ENCODE measurements at places on chromosomes 3 and 15.

- no peak for DNase-seq
These were observed 146.7 kb downstream of the FBN1 start for GRCh38 chr15:48498828-48499227.

DNA sequence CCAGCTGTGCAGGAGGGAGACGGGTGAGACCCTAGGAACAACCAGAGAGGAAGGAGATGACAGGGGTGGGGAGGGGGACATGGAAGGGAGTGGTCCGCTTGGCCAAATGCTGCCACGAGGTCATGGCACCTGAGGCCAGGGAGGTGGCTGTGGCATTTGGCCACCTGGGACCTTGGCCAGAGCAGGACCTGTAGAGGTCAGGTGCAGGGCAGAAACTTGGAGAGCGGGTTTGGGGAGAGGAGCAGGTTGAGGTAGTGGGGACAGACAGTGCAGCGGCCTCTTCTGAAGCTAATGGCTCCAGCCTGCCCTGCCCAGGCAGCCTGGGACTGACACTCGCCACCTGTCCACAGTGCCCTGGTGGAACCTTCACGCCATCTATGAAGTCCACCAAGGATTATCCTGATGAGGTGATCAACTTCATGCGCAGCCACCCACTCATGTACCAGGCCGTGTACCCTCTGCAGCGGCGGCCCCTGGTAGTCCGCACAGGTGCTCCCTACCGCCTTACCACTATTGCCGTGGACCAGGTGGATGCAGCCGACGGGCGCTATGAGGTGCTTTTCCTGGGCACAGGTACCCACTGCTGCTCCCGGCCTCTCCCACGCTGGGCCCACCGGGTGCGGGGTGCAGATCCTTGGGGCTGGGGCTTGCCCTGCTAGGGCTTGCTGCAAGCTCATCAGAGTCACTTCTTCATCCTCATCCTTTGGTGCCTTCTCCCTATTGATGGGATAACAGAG is 7.0 kb upstream of the GNAT1 start:
- no peak for DNase-seq

GRCh38 chr3:116253511-116253910 is 191.8 kb downstream of the LSAMP start:
- DNase-seq: no peak

GRCh38 chr3:101381809-101382208 is 61.4 kb upstream of the IMPG2 start:
- DNase-seq: no peak

Measured in CD4-positive, alpha-beta T cell treated with Interleukin-4 for 1 hour (primary cell).